Activated CD4-positive, alpha-beta T cell treated with anti-CD3 and anti-CD28 coated beads, Interleukin-2, amount 50 U/mL, for 24 hours (primary cell): ENCODE measurements at places on chromosomes 3 and 15.

- no peak for DNase-seq
Observed at GRCh38 chr15:23503980-23504379, 56.9 kb upstream of the GOLGA6L2 start.

DNA sequence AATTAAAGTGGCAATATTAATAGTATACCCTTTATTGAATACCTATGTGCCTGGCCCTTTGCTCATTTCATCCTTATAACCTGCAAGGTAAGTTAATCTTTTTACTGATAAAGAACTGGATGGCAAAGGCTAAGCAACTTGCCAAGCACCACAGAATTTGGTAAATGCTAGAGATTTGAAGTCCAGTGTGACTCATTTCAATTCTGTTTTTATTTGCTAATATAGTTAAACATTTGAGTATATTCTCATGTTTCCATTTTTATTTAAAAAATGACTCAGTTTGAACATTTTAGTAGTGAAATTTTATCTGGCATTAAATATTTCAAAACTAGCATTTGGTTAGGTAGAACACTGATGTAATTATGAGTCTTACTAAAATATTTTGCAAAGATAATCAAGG, 11.3 kb downstream of the PFN2 start:
- no peak for DNase-seq

DNA sequence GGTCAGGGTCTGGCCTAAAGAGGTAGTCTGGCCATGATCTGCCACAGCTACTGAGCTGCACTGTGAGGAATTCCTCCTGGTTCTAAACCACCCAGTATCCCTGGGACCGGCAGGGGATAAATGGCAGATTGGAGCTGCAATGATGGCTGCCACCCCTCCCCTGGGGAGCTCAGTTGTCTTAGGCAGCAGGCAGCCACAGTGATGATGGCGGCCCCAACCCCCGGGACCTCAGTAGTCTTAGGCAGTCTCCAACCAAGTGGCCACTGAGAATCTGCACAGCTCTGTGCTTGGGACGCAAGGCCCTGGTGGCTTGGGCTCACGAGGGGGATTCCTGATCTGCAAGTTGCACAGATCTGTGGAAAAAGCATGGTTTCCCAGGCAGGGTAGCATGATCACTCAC, 68.1 kb downstream of the STRIT1 start:
- DNase-seq, result no peak

- no peak for DNase-seq
Observed at GRCh38 chr3:17238023-17238422, 353.3 kb downstream of the PLCL2 start.

- DNase-seq, result no peak
Observed at GRCh38 chr3:148903941-148904340, 38.8 kb downstream of the CPA3 start.

GRCh38 chr3:94179059-94179458, 116.2 kb downstream of the NSUN3 start:
- no peak for DNase-seq

GRCh38 chr15:92907896-92908712, 8.0 kb downstream of the CHD2 start:
- DNase-seq, result no peak

DNA sequence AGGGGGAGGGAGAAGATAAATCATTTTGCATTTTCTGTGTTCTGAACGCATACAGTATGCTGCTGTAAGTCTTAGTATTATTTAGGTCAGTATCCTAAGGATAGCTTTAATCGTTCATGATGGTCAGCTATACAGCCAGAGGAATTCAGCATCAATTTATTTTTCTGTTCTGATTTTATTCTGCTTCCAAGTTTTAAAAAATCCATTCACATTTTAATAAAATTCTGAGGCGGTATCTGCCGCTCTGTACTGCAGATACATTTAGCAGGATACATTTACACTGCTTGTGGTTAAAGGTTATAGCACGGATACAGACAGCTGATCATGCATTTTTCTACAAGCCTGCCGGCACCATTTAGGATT, 17.8 kb downstream of the ZBTB38 start:
- DNase-seq, result no peak

- DNase-seq, result no peak
Observed at GRCh38 chr3:105424412-105425152, 57.9 kb downstream of the ALCAM start.
